ENCODE measurements at places on chromosomes 7 and 10. TPM values are rescaled to one million over a fixed set of nuclear protein-coding genes. Genes with fewer than 3 reads are reported as not detected.

- no peak for DNase-seq
These were observed 23.9 kb upstream of the DNAJB6 start for GRCh38 chr7:157312941-157313340.

DNA sequence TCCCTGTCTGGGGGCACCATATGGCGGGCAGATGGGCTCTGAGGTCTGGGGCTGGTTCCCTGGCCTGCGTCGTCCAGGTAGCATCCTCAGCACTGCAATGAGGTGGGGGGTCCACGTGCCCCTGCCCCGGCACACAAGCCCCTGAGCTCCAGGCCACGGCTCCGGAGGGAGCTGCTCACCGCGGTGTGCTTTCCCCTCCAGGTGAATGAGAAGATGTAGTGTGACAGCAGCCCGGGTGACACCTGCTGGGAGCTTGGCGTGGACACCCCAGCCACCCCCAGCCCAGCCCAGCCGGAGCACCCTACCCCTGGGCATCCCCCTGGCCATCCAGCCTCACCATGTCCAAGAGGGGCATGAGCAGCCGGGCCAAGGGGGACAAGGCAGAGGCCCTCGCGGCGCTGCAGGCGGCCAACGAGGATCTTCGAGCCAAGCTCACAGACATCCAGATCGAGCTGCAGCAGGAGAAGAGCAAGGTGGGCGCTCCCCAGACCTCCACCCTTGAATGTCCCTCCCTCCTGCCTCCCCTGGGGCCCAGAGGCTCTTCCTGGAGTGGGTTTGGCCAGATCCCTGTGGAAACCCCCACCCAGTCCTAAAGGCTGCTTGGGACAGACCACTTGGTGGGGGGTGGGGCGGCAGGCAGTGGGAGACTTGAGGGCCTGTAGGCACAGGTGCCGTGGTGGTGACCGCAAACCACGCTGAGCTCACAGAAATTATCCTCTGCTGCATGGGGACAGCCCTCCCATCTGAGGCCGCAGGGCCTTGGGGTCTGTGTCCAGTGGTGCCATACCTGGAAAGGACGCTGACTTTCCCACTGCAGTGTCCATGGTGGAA, 38.9 kb downstream of the JAKMIP3 start:
- DNase-seq = no peak

DNA sequence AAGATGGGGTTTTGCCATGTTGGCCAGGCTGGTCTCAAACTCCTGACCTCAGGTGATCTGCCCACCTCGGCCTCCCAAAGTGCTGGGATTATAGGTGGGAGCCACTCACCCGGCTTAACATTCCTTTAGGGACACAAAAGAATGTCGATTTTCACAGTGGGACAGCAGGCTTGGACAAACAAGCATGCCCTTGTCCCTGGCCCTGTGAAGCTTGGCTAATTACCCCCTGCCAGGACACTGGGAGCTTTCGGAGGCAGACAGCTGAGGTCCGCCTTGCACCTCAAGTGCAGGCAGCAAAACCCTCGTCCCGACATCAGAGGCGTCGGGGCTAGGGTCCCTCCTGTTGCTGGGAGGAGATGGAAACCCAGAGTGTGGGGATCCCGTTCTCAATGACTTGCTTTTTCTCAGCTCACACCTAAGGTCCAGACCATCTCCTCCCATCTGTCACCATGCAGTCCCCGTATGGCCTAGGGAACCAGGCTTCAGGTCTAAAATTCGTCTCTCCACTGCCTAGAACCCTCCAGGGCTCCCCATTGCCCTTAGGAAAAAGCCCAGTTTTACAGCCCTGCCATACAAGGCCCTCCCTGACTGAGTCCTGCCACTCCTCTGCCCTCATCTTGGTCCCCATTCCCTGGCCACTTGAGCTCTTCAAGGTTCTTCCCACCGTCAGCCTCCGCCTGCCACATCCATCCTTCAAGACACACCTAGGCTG, 6.3 kb upstream of the CLIP2 start:
- no peak for DNase-seq

- no peak for DNase-seq
These were observed 44.8 kb upstream of the GRID1 start for GRCh38 chr10:86411281-86411841.

GRCh38 chr7:152521420-152522337, 85.9 kb upstream of the KMT2C start:
- DNase-seq = no peak

DNA sequence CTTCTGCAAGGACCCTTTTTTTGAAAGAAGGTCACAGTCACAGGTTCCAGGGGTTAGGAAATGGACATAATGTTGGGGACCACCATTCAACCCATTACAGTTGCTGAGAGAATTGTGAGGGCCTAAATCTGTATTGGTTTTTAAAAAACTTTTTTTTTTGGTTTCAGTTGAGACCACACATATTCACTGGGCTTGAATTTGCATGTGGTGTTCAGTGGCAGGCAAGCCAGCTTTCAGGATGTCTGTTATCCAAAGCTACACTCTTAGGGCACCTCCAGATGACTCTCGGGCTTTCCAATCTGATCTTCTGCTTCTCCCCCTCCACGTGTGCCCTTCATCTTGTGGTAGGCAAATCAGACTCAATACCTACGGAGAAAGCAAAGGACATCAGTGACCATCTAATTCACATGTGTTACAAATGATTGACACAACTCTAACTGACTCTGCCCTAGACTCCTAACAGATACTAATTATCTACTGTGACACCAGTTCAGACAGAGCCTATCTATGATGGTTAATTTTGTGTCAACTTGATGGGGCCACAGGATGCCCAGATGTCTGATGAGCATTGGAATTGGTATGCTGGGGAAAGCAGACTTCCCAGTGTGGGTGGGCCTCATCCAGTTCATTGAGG, 93.3 kb upstream of the ELMO1 start:
- DNase-seq = no peak

OR2A42 gene
- total RNA-seq = not detected

ANXA11 gene
- total RNA-seq = 198 TPM

HOXA3 gene
- not detected for total RNA-seq

ADAM22 gene
- total RNA-seq = not detected
